Aortic smooth muscle cell (primary cell): ENCODE measurements at places on chromosomes 2 and 18. TPM values are rescaled to one million over a fixed set of nuclear protein-coding genes. Genes with fewer than 3 reads are reported as not detected.

ANKRD23 gene
- 1.1 and 1.9 TPM in 2 replicates for total RNA-seq

PLCD4 gene
- total RNA-seq: 2.1 and 4.0 TPM in 2 replicates

SERPINB2 gene
- total RNA-seq: 2.4 and 19.8 TPM in 2 replicates

DTNA gene
- total RNA-seq: 14.7 and 24.2 TPM in 2 replicates

FAM161A gene
- 1.3 and 1.8 TPM in 2 replicates for total RNA-seq

CFC1 gene
- total RNA-seq: not detected in 2 replicates

SLC16A14 gene
- 3.2 and 6.2 TPM in 2 replicates for total RNA-seq

AQP12B gene
- not detected in 2 replicates for total RNA-seq

TNP1 gene
- not detected in 2 replicates for total RNA-seq

CYRIA gene
- total RNA-seq: 0.87 and 1.5 TPM in 2 replicates

TRABD2A gene
- 0.37 and 0.66 TPM in 2 replicates for total RNA-seq

VPS4B gene
- total RNA-seq: 42.5 and 47.8 TPM in 2 replicates

PTH2R gene
- under 0.01 TPM in 1 of 2 replicates, not detected in the other for total RNA-seq

EIF2B4 gene
- 29.8 and 33.2 TPM in 2 replicates for total RNA-seq

NT5DC4 gene
- not detected in 2 replicates for total RNA-seq

SLC5A7 gene
- not detected in 2 replicates for total RNA-seq

LYPD1 gene
- 11.4 and 21.7 TPM in 2 replicates for total RNA-seq

ABCG5 gene
- under 0.01 TPM in 1 of 2 replicates, not detected in the other for total RNA-seq

SLC23A3 gene
- total RNA-seq: 1.6 TPM in 2 replicates

DCDC2C gene
- total RNA-seq: not detected in 2 replicates

KIF1A gene
- not detected in 2 replicates for total RNA-seq

TEKT4 gene
- not detected in 2 replicates for total RNA-seq

ARHGAP25 gene
- total RNA-seq: 0.50 and 0.92 TPM in 2 replicates

ICA1L gene
- 3.6 and 6.5 TPM in 2 replicates for total RNA-seq

RESP18 gene
- not detected in 2 replicates for total RNA-seq

PLEKHM3 gene
- 14.9 and 16.7 TPM in 2 replicates for total RNA-seq

COQ10B gene
- 45.0 and 54.6 TPM in 2 replicates for total RNA-seq

CAPN13 gene
- total RNA-seq: not detected in 2 replicates

GREB1 gene
- total RNA-seq: 0.12 and 0.40 TPM in 2 replicates

LBX2 gene
- total RNA-seq: 1.6 and 2.2 TPM in 2 replicates

SCG2 gene
- total RNA-seq: 4.0 and 10.8 TPM in 2 replicates

REG1A gene
- not detected in 2 replicates for total RNA-seq

AKAIN1 gene
- not detected in 2 replicates for total RNA-seq

MARCHF4 gene
- 2.1 and 4.5 TPM in 2 replicates for total RNA-seq

COLEC12 gene
- total RNA-seq: 21.6 and 24.0 TPM in 2 replicates
